ENCODE measurements at places on chromosomes 1 and 21.
A peak's percentile ranks its signal among the peaks of the same experiment; 100 is the strongest.

DNA sequence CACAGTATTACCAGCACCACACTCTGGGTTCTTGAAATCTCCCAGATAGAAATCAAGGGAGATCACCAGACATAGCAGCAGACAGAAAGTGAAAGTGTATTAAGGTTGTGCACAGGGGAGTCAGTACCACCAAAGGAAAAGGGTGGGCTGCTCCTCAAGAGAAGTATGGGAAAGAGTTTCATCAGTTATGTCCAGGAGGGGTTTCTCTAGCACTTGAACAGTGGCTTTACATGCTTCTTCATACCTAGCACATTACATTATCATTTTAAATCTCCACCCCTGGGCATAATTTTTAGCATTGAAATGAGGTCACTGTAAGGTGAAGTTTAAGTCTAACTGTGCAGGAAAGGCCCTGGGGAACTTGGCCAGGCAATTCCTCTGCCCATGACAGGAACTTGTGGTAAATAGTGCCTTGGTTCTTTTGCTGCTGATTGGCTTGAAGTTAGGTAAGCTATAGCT is 601.0 kb downstream of the NUF2 start:
- DNase-seq = no peak

DNA sequence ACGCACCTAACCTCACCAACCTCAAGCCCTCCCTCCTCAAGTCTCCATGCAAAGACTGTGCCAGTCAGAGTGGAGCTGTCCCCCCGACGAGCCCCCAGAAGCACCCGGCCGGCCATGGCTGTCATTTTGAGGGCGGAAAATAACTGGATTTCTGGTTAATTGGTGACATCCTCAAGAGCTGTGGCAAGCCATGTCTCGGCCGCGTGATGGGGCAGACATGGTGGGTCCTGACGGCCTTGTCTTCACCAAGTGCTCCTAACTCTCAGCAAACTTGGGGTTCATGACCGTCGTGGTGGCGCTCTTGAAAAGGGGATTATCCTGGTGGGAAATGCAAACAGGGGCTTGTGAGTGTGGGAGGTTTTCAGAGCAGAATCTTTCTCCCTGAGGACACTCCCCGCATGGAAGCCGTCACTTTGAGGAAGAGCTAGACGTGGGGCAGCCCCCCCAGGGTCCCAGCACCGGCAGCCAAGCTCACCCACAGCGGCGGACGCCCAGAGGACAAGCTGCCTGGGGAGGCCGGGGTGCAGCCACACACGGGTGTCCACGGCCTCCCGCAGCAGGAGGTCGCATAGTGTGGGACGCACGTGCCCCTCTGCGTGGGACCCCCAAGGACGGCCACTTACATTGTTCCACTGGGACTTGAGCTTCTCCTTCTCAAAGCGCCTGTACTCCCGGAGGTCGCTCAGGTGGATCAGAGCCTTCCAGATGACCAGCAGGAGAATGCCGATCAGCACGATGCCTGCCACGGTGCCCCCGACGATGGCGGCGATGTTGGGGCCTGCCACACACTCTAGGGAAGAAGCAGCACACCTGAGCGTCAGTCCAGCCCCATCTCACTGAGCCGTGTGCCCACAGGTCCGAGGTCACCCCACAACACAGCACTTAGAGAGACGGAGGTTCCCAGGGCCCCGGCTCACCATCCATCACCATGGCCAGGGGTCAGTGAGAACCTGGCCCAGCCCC is 12.9 kb upstream of the PTTG1IP start:
- no peak for DNase-seq

DNA sequence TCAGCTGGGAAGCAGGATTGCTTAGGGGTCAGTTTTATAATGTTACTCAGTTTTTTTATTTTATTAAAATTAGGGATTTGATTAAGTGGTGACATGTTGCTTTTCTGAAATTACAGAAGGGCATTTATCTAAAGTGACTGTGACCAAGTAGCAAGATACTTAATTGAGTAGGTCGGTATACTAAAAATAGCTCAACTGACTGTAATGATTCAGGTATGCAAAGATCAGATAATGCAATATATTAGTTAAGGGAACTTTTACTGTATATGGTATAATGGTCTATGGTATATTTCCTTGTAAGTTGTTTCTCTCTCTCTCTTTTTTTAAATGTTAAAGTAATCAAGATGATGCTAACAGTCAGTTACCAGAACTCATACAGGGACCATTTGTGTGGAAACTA is 26.2 kb downstream of the RLF start:
- no peak for DNase-seq

DNA sequence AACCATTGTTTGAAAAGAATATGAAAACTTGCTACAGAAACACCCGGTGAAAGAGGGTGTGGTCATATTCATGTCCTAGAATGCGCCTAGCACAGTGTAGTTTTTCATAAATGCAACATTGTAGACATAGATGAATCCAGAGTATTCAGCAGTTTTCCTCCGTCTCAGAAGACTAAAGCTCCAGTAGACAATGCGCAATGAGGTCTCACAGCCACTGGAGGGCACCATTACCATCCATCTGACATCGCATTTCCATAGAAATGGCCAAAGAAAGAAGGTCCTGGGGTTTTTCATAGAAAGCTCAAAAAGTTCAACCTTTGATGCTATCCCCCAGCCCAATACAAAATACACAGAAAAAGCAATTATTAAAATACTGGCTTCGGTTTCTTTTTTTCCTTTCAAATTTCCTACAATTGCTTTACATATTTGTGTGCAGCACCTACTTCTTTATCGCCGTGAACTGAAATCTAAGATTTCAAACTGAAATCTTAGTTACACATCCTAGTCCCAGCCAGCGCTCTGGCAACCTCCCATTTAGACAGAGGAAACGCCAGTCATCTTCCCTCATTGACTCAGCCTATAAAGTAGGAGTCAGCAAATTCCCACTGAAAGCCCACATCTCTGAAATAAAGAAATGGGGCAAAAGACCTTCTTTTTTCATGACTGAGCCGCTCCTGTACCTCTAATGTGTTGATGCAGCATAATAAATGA is 3.9 kb upstream of the CD58 start:
- peak; percentile 54 for DNase-seq

DNA sequence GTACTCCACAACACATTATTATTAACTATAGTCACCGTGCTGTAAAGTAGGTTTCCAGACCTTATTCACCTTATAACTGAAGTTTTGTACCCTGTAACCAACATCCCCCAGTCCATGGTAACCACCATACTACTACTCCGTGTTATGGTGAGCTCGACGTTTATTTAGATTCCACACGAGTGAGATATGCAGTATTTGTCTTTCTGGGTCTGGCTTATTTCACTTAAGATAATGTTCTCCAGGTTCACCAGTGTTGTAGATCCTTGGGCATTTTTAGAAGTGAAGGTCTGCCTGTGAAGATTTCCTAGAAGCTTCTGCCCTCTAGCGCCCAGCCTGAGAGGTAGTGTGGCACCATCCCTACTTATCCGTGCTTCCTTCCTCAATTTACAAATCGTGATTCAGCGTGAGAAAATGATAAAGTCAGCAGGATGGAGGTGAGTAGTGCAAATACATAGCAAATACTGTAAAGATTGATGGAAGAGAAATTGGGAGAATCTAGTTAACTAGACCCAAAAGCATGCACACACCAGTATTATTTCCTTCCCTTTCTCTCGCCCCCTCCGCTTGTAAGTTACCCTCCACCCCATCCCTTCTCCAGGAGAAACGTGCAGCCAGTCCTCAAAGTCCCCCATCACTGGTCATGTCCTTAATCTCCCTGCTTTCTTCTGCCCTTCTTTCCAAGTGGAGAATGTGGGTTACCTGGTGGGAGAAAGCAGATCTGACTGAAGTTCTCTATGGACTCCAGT is 36.0 kb upstream of the DISC1 start:
- DNase-seq = peak; percentile 32

DNA sequence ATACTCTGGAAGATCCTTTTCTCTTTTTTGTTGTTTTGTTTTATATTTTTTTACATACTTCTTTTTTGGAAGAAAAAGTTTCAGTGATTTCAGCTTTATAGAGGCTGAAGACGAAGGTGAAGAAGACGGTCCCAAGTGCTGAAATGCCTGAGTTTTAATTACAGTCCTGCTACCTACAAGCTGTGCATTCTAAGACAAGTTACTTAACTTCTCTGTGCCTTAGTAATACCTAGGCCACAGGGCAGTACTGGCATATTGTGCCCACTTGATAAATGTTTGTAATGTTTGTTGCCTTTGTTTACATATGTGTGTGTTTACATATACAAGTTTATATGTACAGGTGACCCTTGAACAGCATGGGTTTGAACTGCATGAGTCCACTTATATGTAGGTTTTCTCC is 56.3 kb upstream of the ANGPTL3 start:
- DNase-seq = no peak

GRCh38 chr21:37627074-37627473 is 260.5 kb downstream of the DYRK1A start:
- no peak for DNase-seq

- DNase-seq = no peak
Measured at GRCh38 chr1:93784538-93784937, 94.5 kb downstream of the DNTTIP2 start.

DNA sequence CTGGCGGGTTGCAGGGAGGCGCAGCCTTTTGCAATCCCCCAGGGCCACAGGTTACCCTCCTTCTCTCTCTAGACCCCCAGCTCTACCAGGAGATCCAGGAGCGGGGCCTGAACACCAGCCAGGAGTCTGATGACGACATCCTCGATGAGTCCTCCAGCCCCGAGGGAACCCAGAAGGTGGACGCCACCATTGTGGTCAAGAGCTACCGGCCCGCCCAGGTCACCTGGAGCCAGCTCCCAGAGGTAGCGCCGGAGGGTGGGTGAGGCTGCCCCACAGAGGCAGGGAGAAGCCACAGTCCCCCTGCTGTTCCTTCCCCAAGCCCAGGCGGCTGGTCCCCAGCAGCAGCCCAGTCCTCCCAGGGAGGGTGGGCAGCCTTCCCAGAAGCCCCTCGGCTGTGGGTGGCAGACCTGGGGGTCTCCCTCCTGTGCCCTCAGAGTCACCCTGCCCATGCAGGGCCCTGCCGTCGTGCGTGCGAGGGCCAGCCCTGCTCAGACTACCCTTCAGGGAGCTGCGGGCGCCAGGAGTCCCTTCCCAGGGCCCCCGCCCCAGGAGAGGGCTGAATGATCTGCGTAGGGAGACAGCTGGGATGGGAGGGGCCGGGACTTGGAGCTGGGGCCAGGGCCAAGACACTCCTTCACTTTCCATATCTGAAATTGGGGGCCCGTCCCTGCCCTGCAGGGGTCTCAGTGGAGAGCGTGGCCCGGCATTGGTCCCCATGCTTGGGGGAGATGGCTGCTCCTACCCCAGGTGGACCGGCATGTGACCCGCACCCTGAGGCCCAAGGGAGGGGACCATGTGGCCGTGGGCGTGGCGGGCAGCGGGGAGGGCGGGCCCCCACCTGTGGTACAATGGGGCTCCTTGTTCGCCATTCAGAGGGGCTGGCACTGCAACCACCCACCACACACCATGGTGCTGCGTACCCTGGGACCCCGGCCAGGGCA is 12.9 kb downstream of the ARHGEF16 start:
- DNase-seq = no peak

DNA sequence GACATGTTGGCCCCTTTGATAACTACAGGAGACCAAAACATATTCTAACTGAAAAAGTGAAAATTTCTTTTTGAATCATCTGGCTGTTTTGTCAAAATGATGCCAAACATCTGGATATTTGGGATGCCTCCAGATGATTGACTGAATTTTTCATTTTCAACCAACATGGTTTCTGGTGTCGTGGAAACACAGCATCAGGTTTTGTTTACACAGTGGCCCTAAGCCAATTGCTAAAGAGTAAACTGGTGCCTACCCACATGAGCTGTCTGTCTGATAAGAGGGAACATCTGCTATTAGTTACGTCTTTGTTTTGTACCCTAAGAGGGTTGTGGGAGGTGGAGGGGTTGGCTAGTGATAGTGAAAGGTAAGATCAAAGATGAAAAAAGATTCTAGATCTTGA is 204.8 kb downstream of the KCNK2 start:
- DNase-seq = no peak

- no peak for DNase-seq
Measured at GRCh38 chr1:98366343-98366742, 295.2 kb upstream of the SNX7 start.

DNA sequence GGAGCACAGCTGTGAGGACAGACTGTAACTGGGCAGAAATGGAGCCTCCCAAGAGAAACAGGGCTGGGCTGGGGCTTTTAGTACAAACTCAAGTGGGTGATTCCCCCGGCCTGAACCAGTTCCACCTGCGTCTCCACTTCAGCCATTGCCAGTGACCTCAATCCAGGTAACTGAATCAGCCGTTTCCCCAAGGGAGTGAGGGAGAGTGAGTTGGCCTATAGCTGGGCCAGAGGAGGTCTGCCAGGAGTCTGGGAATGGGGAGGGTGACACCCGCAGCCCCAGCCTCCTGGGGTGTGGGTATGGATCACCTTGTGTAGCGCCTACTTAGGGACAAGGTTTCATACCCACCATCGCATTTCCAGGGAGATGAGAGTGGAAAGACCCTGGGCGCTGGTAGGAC is 8.5 kb downstream of the SLC26A9 start:
- no peak for DNase-seq

GRCh38 chr1:211695135-211695816 is 19.9 kb upstream of the NEK2 start:
- DNase-seq = no peak

DNA sequence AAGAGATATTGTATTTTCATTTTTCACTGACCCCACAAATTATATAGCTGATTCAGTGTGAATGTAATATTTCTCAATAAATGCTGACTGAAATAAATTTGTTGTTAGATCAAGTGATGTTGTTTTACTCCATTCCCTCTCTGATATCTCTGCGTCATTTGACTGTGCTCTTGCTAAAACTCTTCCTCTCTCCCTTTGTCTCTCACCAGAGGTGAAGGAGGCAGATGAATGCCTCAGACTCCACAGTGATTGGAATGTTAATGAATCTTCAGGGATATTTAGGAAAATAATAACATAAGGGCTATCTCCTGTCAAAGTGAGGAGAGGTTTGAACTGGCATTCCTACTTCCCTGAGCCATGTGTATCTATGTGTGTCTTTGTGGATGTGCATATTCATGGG is 3.7 kb downstream of the CD1E start:
- no peak for DNase-seq

DNA sequence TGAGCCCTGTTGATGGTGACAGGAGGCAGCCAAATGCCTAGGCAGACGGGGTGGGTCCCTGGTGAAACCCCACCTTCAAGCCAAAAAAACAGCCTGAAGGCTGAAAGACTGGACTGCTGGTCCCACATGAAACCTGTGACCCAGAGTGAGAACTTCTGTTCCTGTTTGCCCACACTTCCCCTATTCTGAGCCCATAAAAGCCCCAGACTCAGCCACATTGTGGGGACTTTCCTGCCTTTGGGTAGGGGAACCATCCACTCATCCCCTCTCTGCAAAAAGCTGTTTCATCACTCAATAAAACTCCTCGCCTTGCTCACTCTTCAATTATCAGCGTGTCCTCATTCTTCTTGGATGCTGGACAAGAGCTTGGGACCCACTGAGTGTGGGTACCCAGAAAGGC is 25.2 kb downstream of the HTR6 start:
- DNase-seq = no peak

DNA sequence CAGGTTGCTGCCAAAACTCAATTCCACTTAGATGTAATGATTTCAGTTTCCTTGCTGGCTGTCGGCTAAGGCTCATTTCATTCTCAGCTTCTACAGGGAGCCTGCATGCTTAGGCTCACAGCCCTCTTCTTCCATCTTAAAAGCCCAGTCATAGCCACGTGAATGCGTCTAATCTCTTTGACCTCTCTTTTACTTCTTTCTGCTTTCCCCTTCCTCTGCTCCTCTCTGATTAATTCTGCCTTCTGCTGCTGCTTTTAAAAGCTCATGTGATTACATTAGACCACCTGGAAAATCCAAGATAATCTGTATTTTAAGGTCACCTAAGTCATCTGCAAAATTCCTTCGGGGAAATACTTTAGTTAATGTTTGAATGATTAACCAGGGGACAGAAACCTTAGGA is 812.8 kb upstream of the BRINP3 start:
- DNase-seq = no peak

GRCh38 chr1:96588416-96588995 is 133.1 kb upstream of the PTBP2 start:
- DNase-seq = no peak
